ENCODE measurements at places on chromosomes 3 and 15.
A peak's percentile ranks its signal among the peaks of the same experiment; 100 is the strongest.

GRCh38 chr15:68819495-68820294, 1.0 kb downstream of the ANP32A start:
- peak; percentile 25 for DNase-seq

DNA sequence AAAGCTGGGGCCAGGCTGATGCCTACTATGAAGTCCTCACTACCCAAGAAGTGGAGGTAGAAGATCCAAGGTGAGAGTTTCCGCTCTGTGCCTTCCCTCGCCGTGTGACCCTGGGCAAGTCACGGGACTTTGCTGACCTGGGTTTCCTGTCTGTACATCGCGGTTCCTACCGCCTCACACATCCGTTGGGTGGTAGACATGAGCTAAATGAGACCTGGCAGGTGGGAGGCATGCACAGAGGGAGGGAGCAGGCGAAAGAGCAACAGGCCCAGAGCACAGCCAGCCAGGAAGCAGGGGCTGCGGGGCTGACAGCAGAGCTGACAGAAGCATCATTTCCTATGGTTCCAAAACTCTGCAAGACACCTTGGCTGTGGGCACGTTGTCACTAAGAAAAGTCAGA, 157.3 kb upstream of the BHLHE40 start:
- DNase-seq, result no peak

- DNase-seq, result no peak
These were observed 208.2 kb upstream of the CMC1 start for GRCh38 chr3:28033059-28033784.

GRCh38 chr15:57089815-57090495, 171.5 kb downstream of the TCF12 start:
- DNase-seq, result no peak

- no peak for DNase-seq
These were observed 38.2 kb downstream of the PCSK6 start for GRCh38 chr15:101451266-101451799.

DNA sequence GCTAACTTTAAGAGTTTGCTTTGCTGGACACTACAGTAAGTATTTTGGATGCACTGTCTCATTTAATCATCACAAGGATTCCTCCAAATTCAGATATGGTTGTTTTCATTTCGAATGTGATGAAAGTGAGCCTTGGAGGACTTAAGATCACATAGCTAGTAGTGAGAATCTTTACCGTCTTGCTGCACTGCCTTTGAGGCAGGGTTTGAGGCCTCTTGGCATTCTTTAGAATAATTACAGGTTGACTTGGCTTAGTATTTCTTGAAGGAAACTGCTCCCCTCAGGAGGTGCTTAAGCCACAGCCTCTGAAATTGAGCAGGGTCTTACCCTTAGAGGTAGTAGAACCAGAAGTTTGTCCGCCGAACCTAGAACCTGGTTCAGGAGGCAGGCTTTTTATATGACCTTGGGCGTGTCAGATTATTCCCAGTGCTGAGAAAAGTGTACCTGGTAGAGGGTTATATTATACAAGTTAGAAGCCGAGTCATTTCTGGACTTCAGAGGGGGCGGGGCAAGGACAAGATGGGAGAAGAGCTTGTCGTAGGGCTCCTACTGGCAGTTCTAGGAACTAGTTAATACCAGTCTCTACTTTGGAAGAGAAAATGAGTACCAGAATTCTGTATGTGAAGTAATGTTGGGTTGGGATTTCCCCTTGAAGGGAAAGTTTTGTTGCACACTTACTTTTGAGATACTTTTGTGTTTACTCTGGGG, 1.1 kb downstream of the TFG start:
- DNase-seq, result peak; percentile 33

Data from endothelial cell (in vitro differentiated cells).